Forelimb muscle (tissue), 1 donor: ENCODE measurements at places on chromosomes 2 and 18.

GRCh38 chr18:2953935-2954653 lies 58.9 kb downstream of the LPIN2 start:
- DNase-seq, result no peak

DNA sequence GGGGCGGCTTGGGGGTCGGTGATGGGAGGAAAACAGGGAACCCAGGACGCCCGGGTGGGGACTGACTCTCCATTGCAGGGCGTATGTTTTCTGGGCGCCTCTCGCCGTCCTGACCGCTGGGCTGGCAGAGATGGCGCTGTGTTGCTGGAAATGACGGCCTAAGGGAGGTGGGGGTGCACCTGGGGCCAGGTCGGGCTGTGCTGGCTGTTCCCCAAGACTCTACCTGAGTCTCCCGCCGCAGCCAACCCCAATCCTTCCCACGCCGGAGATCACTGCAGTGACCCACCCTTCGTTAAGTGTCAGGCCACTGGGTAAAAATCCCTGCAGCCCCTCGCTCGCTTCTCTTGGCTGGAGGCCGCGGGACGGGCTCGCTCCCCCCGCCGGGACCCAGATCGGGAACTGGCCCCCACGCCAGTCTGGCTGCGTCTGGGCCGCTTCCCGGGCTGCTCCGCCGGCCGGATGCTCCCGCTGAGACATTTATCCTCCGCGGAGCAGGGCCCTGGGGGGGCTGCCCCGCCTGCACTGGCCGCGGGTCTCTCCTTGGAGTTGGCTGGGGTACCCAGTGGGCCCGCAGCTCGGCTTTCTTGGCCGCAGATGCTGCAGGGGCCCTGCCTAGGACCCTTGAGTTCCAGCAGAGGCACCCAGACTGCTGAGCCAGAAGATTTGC lies 7.8 kb upstream of the ARMC9 start:
- no peak for DNase-seq

- no peak for DNase-seq
Observed at GRCh38 chr2:8566774-8567468, 114.9 kb upstream of the ID2 start.

- no peak for DNase-seq
Observed at GRCh38 chr2:131659168-131659572, 131.5 kb downstream of the CCDC74A start.

- DNase-seq, result no peak
Observed at GRCh38 chr18:25982961-25983360, 107.5 kb downstream of the SS18 start.

DNA sequence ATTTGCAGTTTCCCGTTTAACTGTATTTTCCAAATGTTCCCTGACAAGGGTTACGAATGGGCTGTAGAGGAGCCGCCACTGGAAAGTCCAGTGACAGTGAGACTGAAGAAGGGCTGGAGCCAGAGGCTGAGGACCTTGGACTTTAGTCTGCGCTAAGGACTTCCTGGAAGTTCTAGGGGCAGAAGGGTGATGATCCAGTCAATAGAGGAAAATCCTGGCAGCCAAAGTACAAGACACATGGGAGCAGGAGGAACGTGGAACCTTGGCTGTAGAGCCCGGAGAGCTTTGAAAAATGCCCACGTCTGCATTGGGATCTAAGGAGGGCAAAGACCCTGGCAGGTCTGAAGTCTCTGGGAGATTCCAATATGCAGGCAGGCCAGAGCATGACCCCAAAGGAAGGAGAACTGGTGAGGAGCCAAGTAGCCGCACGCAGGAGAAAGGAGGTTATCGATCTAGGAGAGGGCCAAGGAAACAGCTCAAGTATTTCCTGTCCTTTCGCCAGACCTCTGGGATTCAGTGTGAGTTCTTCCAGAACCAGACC lies 28.5 kb downstream of the MBP start:
- no peak for DNase-seq

DNA sequence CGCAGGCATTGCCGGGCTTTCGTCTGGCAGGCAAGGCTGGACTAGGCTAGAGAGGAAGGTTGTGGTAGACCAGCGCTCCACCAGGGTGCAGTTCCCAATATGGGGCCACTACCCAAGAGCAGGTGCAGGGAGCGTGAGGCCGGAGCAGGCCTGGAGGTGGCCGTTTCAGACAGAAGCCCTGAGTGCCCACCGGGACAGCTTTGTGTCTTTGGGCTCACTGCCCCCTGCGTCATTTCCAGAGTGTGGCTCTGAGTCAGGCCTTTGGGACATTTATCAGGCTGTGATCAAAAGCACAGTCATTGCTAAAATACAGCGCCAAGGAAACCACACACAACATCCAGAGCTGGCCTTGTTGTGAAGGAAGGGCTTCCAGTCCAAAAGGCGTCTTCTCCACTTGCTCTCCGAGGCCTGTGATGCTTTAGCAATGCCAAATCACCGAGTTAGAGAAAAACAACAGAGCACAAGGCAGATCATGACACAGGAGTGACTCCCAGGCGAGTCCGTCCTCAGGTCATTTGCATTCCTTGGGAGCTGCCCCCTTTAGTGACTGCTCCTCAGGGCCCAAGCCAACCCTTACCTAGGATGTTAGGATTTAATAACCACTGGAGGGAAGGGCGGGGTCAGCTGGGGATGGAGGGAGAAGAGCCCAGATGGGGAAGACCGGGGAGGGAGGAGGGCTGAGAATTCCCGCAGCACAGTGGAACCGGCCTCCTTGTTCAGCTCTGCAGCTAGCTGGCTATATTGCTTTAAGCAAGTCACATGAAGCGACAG lies 42.3 kb downstream of the RFX8 start:
- DNase-seq, result no peak
